NCI-H510A treated with DMSO at 0.1 percent for 48 hours (cell line): ENCODE measurements at places on chromosomes 4 and X.

DNA sequence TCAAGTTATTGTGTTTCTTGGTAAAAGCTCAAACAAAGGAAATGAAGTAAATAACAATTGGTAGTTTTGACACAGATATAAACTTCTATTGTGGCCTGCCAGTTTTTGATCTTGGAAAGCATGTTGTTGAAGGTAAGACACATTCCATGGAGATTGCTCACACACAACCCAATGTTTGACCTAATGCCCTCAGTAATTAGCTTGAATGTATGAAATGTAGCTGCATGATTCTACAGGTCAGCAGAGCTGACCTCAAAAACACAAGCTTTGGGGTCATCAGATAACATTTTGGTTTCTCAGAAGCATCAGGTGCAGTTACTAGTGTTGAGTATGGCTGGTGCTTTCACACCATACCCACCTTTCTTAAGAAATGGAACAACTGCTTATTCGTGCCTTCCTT is 16.5 kb downstream of the GPR173 start:
- DNase-seq: no peak

GRCh38 chr4:92198711-92199110 is 105.1 kb upstream of the GRID2 start:
- DNase-seq: no peak

DNA sequence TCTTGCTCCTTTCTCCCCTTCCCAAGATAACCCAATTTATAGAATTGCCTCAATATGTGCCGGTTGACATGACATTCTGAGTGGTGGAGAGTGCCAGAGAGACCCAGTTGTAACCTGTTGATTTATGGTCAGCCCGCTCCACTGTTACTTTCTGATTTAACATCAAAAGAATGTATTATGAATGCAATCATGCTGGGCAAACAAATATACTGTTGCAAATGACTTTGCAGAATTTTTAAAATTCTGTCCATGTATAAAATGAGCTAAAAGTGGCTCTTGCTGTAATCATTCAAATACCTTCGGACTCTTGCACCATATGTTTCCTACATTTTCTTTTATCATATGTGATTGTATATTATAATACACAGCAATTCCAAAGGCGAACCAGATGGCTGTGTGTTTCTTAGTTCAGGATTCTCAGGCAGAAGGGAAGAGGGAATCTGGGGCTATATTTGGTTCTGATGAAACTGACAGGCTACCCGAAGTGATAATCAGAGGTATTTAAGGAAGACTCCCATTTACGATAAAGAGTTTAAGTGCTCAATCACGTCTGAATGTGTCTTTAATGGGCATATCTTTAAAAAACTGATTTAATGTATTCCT is 131.7 kb downstream of the CLCN4 start:
- DNase-seq: no peak

GRCh38 chrX:32137525-32137924 is 1065.7 kb upstream of the FTHL17 start:
- no peak for DNase-seq

DNA sequence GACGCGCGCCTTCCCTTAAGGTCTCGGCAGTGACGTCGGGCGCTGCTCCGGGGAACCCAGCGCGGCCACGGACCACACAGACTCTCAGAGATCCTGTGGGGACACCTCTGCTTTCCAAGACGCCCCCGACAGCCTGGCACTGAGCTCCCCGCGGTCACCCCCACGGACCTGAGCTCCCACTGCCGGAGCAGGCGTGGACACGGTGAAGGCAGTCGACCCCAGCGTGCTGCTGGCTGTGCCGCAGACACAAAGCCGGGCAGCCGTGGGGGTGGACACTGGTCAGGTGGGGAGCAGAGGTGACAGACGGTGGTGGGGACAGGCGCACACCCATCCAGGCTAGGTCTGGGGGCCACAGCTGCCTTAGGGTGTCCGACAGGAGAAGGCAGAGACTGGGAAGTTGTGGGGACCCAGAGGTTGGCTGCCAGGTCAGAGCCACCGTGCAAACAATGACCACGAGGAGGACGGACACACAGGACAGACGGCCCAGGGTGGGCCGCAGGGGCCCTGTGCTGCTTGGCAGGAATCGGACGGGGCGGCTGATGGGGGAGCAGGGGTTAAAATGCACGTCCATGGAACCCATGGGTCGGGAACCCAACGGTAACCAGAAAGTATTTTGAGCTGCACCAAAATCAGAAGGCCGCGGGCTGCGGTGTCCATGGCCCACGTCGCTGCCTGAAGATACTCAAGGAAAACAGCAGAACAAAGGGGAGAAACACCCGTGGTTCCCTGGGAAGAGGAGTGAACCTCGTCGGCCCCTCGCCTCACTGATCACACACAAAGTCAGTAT is 16.6 kb upstream of the GTPBP6 start:
- no peak for DNase-seq

GRCh38 chr4:67103001-67103747 is 442.1 kb downstream of the CENPC start:
- DNase-seq: no peak

- no peak for DNase-seq
Measured at GRCh38 chrX:24506082-24506481, 41.0 kb downstream of the PDK3 start.

DNA sequence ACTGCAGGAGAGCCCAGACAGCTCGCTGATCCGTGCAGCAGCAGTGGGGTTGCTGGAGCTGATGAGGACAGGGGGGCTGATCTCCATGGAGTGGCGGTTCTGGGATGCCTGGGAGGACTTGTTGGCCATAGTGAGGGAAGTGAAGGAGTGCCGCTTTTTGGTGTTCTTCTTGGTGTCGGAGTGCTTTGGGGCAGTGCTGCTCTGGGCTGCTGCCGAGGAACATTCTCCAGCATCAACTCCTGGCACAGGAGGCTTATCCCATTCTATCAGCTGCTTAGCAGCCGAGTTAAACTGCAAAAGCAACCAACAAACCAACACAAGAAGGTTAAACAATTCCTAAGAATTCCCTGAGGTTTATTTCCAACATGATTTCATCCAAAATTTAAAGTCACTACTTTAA is 126.3 kb upstream of the CBR4 start:
- DNase-seq: no peak

- peak; percentile 49 for DNase-seq
Measured at GRCh38 chr4:187995322-187996207, at the start of gene ZFP42. Gene ZFP42 (plus strand): TSS chr4:187995771. CDS start chr4:188002808, 7,037 bp downstream.

DNA sequence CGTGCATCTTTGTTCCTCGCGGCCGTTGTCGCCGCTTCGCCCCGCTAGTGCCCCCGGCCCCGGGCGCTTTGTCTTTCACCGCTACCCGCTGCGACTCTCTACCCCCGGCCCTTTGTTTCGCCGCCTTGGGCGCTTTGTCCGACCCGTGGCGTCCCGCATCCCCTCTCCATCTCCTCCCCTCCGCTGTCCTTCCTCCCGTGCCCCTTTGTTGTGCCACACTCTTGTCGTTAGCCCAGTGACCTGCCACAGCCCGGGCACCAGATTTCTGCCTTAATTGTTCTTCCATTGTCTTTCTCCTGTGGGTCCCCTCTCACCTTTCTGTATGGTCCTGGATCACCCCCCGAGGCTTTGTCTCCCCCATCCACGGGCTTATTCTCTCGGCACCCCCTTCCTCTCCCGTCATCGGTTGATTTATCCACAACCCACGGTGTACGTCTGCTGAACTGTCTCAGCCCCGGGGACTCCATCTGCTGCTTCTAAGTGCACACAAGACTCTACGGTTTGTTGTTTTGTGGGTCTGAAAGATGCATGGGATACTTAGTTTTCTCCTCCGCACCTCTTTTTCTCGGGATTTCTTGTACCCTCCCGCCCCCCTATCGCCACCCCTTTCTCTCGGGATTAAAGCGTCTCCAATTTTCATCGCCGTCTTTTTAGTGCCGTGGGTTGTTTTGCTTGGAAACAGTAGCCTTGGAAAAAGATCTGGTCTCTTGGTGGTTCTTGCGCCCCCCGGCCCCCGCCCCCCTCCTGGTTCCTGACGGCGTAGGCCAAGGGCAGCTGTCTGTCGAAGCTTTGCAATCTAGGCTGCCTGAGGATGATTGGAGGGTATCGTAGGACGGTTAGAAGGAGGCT is 783 bp downstream of the RBPJ start:
- no peak for DNase-seq

DNA sequence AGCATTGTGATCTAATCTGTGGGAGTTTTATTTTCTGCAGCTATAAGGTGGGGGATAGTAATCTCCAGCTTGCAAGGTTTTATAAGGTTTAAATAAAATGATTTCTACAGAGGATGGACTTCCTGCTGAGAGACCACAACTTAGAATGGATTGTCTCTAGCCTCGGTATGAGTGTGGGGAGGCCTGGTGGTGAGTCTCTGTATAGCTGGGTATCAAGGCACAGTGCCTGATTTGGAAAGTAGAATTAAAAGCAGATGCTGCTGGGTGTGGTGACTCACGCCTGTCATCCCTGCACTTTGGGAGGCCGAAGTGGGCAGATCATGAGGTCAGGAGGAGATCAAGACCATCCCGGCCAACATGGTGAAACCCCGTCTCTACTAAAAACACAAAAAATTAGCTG is 162.0 kb upstream of the GATB start:
- no peak for DNase-seq

GRCh38 chr4:89506866-89507491 is 199.4 kb upstream of the GPRIN3 start:
- no peak for DNase-seq

GRCh38 chrX:99184153-99184552 is 1225.9 kb downstream of the PCDH19 start:
- peak; percentile 3 for DNase-seq

- no peak for DNase-seq
Measured at GRCh38 chrX:63576533-63576932, 208.5 kb downstream of the ARHGEF9 start.

GRCh38 chr4:78464265-78464664 is 87.3 kb upstream of the ANXA3 start:
- DNase-seq: no peak
